ENCODE measurements at places on chromosomes 7 and 10.

DNA sequence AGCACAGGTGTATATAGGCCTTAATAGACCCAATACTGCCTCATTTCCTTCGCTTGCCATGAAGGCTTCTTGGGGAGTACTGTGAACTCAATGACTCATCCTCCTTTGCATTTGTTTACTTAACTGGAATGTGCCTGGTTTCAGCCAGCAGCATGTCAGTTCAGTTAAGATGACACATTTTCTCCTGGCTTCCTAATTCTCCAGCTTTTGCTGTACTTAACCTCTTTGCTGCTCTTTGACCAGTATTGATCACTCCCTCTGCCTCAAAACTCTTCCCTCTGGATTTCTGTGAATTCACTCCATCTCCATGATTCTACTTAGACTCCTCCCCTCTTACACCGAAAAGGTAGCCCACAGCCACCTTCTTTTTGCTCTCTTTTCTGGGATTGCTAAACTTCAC is 135.7 kb downstream of the MAGI2 start:
- DNase-seq = no peak

DNA sequence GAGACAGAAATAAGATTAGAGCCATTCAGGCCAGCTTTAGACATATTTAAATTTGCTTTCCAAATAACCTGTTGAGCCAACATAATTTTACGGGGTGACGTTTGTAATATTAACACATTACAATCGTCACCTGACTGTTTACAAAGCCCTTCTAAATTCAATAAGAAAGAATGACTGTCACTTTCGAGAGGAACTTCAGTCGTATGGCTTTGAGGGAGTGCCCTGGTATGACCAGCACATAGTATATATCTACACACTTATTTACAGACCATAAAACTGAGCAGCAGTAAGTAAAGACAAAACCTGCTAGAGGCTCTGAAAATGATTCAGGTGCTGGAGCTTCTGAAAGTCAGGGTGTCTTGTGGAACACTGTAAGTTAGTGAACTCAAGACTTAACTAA is 62.4 kb downstream of the BLNK start:
- no peak for DNase-seq

DNA sequence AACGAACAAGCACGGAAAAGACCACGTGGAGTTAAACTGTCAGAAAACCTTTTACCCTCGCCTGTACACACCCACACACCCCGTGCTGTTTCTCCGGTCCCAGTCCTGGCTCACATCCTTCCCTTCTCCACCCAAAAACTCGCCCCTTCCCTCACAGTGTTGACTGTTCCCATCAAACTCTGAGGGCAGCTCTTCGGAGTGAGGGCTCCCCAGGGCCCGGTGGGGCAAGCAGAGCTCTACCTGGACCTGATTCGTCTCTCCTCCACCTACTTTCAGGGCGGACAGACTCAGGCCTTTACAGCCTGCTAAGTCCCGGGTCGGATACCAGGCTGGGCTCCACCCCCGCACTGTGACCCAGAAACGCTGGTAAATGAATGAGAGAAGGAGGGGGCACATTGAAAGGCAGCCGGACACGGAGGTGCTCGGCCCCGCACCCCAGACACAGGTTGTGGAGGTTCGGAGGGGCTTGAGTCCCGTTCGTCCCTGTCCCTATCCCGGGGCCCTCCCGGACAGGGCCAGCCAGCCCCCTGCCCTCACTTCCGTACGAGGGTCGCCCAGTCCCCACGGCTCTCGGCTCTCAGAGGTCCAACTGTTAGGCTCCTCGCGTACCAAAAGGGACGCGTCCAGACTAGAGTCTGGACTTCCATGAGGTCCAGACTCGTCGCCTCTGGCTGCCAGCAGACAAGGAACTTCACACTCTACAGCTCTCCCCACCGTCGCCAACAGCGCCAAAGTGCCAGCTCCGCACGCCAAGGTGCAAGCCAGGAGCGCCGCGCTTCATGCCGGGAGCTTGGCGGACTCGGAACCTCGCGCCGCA is 31.7 kb upstream of the ASL start:
- DNase-seq = peak; percentile 51

DNA sequence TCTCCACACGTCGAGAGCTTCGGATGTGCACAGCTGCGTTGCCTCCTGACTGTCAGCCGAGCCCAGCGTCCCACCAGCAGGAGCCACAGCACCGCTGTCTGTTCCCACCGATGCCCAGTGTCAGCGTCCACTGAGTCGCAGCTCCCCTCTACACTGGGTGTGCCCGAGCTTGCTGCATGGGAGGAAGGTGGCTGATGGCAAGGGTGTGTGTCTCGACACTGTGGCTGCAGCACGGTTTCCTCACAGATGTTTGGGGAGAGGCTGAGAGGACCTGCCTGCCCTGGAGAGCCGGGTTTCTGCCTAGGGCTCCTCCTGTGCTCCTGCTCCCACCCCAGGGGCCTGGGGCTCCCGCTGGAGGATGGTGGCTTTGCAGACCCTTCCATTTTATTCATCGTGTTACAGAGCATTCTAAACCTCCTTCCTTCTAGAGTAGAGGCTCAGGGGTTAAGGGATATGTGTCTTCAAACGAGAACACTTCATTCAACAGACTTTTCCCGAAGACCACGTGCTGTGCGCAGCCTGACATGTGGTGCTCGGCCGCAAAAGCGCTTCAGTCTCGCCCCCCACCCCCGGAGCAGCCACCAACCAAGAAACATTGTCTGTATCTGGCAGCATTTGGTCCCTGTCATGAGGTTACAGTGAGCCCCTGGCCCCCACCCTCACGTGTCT is 384.8 kb downstream of the DNAJB6 start:
- no peak for DNase-seq

- no peak for DNase-seq
These were observed 456.2 kb upstream of the NRP1 start for GRCh38 chr10:33790521-33791271.

- no peak for DNase-seq
These were observed 362.5 kb downstream of the MAGI2 start for GRCh38 chr7:79091011-79091410.

DNA sequence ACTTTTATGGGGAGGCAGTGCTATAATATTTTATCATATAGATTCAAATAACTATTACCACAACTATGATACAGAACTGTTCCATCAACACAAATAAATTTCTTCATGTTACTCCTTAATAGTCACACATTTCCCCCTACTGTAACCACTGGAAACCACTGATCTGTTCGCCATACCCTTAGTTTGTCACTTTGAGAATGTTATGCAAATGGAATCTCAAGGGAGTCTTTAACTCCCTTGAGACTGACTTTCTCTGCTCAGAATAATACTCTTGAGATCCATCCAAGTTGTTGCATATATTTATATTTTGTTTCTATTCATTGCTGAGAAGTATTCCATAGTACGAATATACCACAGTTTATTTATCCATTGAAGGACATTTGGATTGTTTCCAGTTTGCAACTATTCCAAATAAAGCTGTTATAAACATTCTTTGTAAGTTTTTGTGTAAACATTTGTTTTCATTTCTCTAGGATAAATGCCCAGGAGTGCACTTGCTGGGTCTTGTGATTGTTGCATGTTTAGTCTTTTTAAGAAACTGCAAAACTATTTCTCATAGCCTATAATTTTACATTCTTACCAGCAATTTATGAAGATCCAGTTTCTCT is 19.7 kb upstream of the PON2 start:
- DNase-seq = no peak

DNA sequence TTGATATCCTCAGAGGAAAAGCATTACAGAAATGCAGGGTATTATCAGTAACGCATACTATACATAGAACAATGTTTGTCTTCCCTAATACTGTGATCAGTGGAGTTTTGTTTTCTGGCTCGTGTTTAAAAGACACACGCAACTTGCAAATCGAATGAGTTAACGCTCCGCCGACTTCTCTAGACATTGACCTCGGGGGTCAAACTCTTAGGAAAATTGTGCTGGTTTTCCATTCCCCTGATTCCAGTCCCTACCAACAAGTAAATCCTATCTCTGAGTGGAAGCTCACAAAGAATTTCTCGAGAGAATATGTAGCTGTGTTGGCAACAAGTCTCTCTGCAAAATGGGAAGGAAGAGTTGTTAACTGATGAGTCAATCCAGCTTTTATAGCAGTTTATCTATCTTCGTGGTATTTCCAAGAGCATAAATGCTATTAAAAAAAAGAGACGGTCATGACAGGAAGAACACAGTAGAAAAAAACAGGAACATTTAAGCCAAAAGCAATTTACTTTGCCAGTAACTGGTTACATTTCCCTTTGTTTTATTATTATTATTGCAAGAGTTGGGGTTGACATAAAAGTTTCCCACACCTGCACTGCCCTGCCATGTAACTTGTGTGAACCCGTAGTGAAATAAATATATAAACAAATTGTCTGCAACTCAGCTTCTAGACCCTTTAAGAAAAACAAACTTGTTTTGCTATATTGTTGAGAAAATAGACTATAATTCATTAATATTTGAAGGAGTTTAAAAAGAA is 144.4 kb downstream of the ARID5B start:
- no peak for DNase-seq

DNA sequence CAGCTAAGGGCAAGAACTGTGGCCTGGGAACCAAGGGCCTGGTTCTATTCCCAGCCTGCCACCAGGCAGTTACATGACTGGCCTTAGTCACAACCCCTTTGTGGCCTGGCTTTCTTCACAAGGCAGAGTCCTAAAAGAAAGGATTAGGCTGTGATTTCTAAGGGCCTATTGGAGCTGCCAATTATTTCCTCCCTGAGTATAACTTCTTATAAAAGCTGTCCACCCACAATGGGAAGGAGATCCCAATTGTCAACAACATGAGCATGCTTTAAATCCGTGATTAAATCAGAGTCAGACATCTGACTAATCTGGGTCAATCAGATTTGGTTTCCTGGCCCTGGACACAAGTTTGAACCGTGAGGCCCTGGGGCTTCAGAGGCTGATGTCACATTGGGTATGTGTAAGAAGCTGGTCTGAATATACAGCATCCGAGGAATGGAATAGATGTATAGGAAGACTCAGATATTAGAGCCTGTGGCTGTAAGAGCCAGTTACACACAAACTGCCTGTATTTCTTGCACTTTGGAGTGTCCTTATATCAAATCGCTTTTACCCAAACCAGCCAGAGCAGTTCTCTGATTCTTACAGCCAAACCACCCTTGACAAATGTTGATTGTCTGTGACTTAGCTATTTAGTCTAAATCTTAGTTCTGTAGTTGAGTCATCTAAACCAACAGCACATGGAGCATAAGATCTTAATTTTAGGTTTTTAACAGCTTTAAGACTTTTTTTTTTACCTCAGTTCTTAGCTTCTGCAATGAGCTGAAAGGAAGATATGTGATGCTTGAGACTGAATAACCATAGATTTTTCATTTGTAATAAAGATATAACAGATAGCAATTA is 61.3 kb downstream of the ABCB4 start:
- DNase-seq = no peak

GRCh38 chr10:80394358-80394916 is 13.9 kb upstream of the PRXL2A start:
- no peak for DNase-seq

DNA sequence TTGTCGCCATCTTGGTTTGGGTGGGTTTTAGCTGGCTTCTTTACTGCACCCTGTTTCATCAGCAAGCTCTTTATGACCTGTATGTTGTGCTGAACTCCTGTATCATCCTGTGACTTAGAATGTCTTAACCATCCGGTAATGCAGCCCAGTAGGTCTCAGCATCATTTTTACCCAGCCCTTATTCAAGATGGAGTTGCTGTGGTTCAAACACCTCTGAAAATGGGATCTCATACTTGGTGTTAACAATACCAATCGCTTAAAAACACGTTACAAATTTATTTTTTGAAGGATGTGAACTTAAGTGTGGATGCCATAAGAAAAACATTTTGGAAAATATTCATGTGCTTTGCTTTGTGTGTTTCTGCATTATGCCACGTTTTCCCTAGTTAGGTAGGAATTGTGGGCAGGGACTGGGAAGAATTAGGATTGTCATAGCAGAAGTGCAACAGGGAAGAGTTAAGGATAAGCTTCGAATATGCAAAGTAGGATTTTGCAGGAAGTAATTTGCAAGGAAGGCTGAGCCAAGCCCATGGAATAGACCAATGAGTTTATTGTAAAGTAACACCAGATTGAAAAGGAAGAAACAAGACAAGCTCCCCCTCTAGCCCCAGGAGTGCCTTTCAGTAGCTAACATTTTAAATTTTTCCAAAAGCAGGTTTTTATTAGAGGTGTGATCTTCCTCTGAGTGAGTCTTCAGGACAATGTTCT is 56.4 kb downstream of the PRR15 start:
- DNase-seq = no peak

GRCh38 chr10:92240289-92241157 is 50.4 kb downstream of the CPEB3 start:
- DNase-seq = no peak

DNA sequence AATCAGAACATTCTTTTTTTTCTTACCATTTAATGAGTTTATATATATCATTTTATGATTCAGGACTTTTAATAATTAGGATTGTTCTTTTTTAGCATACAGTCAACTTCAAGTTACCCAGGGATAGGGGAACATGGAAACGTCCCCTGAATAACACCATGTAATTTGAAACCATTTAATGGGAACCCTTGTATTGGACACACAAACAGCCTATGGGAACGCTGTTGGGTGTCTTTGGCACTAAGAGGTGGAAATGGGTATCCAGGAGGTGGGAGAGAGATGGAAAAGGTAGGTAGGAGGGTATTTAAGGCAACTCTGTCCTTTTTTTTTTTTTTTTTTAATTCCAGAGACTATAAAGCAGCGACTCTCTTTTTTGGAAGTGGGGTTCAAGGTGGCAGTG is 2.6 kb downstream of the LUC7L2 start:
- DNase-seq = no peak

- DNase-seq = no peak
These were observed 99.0 kb downstream of the ADRA2A start for GRCh38 chr10:111175787-111176186.

DNA sequence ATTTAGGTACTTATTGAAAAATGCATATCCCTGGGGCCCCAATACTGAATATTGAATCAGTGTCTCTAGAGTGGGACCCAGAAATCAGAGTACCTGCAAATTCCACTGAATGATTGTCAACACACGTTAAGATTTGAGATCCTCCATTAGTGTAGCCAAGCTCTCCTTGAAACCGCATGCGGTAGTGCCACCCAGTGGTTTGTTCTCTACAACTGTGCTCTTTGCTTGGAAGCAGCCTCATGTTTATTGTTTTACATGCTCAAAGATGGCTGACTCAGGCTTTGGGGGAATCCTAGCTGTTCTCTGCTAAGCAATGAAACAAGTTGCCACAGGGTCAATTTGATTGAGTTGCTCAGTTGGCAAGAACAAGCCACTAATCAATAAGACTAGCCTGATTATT is 340.2 kb upstream of the CELF2 start:
- DNase-seq = peak; percentile 44

- DNase-seq = no peak
These were observed 156.7 kb downstream of the MAGI2 start for GRCh38 chr7:79296553-79297320.

- no peak for DNase-seq
These were observed 4.4 kb downstream of the MSRB2 start for GRCh38 chr10:23099816-23100215.

- DNase-seq = no peak
These were observed 281.1 kb upstream of the KLF14 start for GRCh38 chr7:131014906-131015656.

DNA sequence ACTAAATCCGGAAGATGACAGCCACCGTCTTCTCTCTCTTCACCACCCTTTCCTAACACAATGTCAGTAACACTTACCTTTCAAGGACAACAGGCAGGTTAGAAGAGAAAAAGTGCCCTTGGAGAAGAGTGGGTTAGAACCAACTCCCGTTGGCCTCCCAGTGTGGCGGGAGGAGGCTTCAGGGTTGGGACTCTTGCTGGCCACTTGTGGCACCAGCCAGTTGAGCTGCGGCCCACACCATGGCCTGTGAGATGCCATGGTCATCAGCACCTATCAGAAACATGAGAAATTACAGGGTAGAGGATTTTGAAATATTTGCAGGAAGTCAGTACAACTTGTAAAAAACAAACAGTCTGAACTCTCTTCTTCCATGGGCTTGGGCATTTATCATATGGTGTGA is 93.8 kb downstream of the MKI67 start:
- DNase-seq = no peak

Measured in left ventricle myocardium inferior (tissue), 1 donor.